ENCODE measurements at places on chromosomes 2 and 18.

GRCh38 chr2:12059616-12060441 is 313.4 kb downstream of the LPIN1 start:
- no peak for DNase-seq

DNA sequence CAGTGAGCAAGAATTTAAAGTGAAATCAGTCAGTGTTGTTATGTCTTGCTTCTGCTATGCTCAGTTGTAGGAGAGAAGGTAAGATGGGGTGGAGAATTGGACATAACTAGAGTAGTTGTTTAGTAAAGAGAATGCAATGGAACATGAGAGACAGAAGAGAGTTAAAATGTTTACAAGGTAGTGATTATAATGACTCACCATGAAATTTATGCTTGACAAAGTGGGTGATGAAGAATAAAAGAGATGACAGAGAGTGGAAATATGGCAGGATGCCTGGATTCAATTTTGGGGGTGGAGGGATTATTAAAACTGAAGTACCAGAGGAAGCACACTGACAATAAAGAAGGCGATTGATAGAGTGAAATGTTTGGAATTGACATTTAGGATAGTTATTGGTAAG is 10.6 kb downstream of the SCG2 start:
- no peak for DNase-seq

- no peak for DNase-seq
Measured at GRCh38 chr2:241734208-241734466, 293 bp upstream of the D2HGDH start.

- no peak for DNase-seq
Measured at GRCh38 chr2:100413571-100413970, 3.9 kb downstream of the CHST10 start.

- no peak for DNase-seq
Measured at GRCh38 chr2:241546771-241547498, 11.6 kb upstream of the BOK start.

GRCh38 chr18:23872701-23873550 is 141.6 kb upstream of the TTC39C start:
- DNase-seq: no peak

- no peak for DNase-seq
Measured at GRCh38 chr18:79819064-79819967, 21.6 kb downstream of the KCNG2 start.

- peak; percentile 52 for DNase-seq
Measured at GRCh38 chr2:68643011-68643873, at the start of gene PROKR1. Gene PROKR1, plus strand, starts transcription at chr2:68643579. Its CDS starts 2,243 bp downstream, at chr2:68645822.

- DNase-seq: no peak
Measured at GRCh38 chr18:67354692-67355091, 161.8 kb downstream of the DSEL start.

DNA sequence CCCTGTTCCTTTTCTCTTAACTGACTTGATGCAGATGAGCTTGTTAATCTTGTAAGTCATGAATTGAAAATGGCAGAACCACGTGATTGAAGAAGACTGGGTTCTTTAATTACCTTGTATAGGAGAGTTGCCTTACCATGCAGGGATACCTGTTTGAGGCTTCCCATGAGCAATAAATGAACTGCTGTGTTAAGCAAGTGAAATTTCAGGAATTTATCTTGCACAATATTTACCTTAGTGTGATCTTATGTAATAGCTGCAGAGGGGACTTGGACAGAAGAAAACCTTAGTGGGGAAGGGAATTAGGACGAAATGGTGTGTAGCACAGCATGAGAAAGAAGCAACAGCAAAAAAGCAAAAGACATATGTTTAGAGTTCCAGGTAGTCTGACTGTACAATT is 384.0 kb upstream of the TMEFF2 start:
- no peak for DNase-seq
